ENCODE measurements at places on chromosomes 1 and 21.
A peak's percentile ranks its signal among the peaks of the same experiment; 100 is the strongest.

DNA sequence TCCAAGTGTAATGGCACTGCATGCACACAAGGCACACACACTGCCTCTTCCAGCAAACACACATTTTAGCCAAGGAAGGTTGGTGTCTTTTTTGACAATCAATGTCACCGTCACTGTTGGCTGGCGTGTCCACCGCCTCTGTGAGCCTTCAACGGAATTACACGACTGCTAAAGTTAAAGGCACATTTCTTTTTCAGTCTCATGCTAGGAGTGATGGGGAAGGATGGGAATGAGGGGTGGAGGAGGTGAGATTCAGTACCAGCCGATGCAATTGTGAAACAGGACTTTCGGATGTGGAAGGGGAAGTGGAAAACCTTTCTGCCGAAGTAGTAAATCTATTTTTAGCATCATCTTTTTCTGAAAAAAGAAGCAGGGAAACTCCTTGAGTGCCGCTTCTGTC is 1.4 kb downstream of the ELAVL4 start:
- DNase-seq = no peak

DNA sequence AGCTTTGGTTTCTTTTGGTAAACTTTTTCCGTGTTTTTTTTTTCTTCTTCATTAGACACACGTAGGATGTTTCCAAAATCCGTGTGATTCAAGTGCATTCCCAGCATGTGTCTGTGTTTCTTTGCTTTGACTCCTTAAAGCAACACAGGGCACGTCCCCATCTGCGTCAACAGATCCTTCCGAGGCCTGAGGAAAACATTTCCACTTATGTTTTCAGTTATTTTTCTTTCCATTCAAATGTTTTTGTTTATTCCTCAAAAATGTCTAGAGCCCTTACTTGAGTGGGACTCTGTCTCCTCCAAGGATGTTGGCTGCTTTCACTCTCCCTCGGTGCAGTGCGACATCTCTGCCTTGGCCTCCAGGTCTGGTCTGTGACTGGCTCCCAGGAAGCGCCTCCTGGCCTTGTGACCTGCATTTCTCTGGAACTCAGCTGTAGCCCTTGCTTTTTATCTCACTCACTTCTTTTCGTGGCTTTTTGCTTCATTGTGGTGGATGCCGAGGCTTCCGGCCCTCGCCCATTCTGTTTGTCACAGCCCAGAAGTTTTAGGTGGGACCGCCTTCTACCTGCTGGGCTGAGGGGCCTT is 31.3 kb upstream of the SLC19A1 start:
- no peak for DNase-seq

- no peak for DNase-seq
Observed at GRCh38 chr21:42092771-42093170, 21.7 kb downstream of the UMODL1 start.

DNA sequence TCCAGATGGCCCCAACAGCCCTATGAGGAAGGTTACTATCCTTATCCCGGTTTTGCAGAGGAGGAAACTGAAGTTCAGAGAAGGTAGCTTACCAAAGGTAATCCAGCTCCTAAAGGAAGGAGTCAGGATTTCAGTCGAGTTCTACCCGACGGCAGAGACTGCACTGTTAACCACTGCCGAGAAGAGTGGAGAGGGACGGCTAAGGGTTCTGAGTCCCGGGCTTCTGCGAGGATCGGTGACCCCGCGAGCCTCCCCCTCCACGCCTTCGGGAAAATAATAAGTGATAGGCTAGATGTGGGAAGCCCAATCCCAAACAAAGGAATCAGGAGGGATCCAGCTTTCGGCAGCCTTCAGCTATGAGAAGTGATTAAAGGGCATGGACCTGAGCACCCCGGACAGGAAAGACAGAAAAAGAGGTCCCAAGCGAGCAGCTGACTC is 587 bp downstream of the TMEM53 start:
- no peak for DNase-seq

- no peak for DNase-seq
Observed at GRCh38 chr1:12040457-12041051, 21.3 kb downstream of the MIIP start.

DNA sequence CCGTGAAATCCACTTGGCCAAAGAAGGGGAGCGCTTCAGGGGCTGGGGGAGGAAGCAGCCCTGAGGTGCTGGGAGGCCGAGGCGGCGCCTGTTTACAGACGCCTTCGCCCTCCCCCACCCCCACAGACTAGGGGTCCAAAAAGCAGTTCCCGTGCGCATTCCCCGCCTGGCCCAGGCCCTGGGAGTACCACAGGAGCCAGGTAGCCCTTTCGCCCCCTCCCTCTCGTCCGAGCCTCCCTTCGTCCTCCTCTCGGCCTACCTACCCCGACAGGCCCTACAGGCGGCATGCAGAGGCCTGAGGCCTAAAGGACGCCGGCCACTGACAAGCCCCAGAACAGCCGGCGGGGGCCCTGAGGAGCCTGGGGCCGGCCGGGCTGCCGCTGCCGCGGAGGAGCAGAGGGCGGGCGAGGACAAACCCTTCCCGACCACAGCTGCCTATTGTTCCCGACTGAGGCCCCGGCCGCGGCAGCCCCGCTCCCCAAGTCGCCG is 522 bp downstream of the RC3H1 start:
- peak; percentile 17 for DNase-seq

DNA sequence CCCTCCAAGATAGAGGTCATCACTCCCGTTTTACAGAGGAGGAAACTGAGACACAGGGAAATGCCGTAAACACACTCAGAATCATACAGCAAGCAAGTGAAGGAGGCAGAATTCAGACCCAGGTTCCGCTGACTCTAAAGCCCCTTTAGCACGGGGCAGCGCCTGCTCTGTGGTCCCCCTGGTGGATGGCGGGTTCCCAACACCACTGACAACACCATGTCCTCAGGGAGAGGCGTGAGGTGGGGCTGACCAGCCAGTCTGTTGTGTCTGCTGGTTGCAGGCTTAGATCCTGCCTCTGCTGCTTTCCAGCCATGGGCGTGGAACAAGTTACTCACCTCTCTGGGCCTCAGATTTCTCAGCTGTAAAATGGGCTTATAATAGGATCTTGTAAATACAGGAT is 617.3 kb downstream of the MATN1 start:
- no peak for DNase-seq

DNA sequence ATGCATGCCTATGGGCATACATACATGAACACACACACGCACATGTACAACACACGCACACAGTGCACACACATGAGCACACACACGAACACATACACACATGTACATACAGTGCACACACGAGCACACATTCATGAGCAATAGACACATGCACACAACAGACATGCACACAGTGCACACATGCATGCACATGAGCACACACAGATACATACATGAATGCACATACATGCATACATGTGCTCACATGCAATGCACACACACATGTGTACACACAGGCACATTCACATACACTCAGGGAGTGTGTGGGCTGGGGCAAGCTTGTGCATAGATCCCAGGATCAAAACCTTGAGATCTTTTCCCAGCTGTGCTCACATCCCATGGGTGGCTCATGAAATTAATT is 18.9 kb downstream of the CRYAA start:
- no peak for DNase-seq

DNA sequence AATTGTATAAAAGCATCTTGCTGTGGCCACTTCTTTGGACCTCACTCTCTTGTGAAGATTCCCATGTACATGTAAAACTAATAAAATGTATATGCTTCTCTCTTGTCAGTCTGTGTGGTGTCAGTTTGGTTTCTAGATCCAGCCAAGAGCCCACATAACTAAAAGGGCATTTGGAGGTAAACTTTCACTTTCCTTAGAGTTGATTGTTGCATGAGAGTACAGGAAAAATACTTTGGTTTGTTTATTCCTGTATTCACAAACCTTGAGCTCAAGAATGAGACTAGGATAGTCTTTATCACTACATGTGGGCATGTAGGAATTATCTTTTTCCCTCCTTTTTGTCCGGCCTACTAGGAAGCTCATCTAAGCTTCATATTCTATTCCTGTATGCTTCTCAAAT is 50.9 kb downstream of the KCTD3 start:
- DNase-seq = no peak

DNA sequence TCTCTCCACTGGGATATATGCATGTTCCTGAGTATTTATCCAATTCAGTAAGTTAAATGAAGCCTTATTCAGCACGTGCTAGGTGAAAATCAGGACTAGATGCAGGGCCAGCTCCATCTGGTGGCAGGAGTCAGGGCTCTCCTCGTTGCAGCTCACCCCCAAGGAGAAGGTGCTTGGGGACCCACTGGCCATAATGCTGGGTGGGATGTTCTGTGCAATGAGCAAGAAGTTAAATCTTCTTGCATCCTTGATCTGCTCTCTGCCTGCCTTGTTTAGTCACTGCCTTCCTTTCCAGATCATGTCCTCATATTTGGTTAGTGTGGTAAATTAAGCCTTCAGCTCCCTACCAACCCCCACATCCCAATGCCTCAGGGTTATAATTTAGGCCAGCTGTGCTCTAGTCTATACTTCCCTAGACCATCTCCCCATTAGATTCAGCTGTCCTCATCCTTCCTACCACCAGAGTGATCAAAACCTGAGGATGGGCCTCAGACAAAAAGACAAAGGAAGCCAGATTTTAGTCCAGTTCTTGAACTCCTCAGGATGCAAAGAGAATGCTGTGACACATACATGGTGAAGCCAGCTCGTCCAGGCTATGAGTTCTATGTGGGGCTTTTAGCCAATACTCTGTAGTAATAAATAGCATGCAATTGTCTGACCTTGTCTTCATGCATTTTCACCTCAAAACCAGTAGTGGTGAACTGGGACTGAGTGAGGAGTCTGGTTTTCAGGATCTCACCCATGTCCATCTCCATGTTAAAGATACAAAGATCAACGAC is 55.9 kb downstream of the SEC16B start:
- no peak for DNase-seq

DNA sequence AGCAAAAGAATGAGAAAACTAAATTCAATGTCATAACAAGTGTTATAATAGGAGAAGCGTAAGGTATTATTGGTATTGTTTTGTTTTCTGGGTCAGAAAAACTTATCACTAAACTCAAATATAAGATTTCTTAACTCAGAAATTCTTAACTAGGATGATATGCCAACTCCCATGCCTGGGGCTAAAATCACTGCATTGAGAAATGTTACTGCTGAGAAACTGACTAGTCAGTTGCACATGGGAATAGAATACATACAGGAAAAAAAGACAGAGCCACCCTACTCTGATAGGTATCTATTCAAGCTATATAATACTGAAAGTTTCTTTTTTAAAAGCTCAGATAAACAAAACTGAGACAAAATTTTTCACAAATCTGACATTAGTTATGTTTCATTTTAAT is 56.3 kb downstream of the PRPF38A start:
- DNase-seq = no peak

GRCh38 chr21:34926803-34927467 is 122.2 kb downstream of the RUNX1 start:
- no peak for DNase-seq

- no peak for DNase-seq
Observed at GRCh38 chr1:229509576-229509975, 1.4 kb upstream of the NUP133 start.

DNA sequence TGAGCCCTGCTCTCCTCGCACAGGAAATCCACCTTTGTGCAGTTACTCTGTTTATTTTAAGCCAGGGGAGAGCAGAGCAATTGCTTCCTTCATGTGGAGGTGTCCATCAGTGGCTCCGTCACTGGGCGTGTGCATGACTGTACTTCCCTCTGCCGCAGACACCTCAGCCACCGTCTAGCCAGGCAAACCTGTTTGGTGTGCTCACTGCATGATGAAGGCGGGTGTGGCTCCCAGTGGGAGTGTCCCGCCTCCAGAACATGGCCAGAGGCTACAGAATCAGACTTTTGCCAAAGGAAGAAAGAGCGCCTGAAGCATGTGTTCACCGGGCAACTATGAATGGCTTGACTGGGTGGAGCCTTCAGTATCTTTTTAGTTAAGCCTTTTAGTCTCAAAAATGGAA is 26.1 kb upstream of the LAMC2 start:
- no peak for DNase-seq

DNA sequence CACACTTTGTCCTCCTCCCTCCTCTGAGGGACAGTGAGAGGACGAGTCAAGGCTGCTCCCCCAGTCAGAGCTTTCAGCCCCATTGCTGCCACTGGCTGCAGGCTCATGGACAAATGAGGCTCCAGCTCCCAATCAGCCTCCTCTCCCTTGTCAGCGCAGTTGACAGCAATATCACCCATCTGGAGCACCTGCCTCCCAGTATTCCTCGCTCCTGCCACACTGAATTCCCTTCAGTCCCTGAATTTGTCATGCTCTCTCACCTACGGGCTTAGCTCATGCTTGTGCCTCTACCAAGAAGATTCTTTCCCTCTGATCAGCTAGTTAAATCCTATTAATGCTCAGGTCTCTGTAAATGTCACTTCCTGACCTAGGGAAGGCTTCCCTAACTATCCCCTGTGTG is 54.4 kb upstream of the SYT6 start:
- DNase-seq = no peak

GRCh38 chr1:234069760-234070159 is 165.3 kb downstream of the SLC35F3 start:
- DNase-seq = no peak

GRCh38 chr1:244092964-244093638 is 42.0 kb downstream of the ZBTB18 start:
- DNase-seq = no peak

GRCh38 chr1:20278692-20279130 is 12.0 kb upstream of the VWA5B1 start:
- no peak for DNase-seq

- no peak for DNase-seq
Observed at GRCh38 chr1:233435622-233436021, 108.1 kb downstream of the MAP3K21 start.

- no peak for DNase-seq
Observed at GRCh38 chr1:32005522-32005921, 8.1 kb upstream of the KHDRBS1 start.

GRCh38 chr1:235984041-235984825 is 80.7 kb downstream of the NID1 start:
- no peak for DNase-seq

DNA sequence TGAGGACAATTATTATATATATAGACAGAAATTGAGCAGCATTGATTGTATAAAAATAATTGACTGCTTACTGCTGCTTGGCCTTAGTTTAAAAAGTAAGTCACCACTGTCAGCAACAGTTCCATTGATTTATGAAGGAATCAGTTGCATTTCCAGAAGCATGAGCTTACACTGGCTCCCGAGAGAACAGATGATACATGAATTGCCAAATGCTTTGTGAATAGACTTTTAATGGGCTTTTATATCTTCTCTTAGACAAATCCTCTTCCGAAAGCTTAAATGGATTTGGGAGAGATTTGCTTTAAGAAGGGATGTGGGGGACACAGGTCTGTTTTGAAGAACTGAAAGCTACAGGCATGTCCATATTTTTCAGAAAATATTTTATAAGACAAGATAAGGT is 7.5 kb downstream of the FHAD1 start:
- DNase-seq = no peak

DNA sequence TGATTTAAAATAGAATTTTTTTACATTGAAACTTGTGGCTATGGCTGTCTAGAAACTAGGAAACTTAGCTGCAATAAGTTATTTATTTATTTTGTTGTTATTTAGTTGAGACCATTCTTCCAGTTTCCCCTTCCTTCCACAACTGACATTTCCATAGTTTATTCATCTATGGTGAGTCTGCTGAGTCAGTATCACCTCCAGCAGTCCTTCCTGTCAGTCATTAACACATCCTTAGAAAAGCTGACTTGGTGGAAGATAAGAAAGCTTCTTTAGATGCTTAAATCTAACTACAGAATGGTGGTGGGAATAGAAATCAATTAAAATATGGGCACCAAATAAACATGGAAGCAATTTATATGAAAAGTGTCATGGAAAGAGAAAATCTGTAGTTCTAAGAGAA is 714.0 kb downstream of the RWDD3 start:
- no peak for DNase-seq

All from stimulated activated CD8-positive, alpha-beta memory T cell treated with anti-CD3 and anti-CD28 coated beads, Interleukin-12 subunit alpha, Interleukin-12 subunit beta, amount 100 ng/mL, for 4 hours (primary cell).